Effector memory CD4-positive, alpha-beta T cell (primary cell): ENCODE measurements at places on chromosomes 3 and 15.

- H3K27me3 ChIP-seq = no peaks in the 10 kb centered on the region
- no peaks in the 10 kb centered on the region for H3K36me3 ChIP-seq
- DNase-seq = no peak
- H3K27ac ChIP-seq = no peak overlapping the region
- no peaks in the 10 kb centered on the region for H3K4me1 ChIP-seq
Observed at GRCh38 chr3:188720215-188720614, 451.6 kb upstream of the TPRG1 start.

DNA sequence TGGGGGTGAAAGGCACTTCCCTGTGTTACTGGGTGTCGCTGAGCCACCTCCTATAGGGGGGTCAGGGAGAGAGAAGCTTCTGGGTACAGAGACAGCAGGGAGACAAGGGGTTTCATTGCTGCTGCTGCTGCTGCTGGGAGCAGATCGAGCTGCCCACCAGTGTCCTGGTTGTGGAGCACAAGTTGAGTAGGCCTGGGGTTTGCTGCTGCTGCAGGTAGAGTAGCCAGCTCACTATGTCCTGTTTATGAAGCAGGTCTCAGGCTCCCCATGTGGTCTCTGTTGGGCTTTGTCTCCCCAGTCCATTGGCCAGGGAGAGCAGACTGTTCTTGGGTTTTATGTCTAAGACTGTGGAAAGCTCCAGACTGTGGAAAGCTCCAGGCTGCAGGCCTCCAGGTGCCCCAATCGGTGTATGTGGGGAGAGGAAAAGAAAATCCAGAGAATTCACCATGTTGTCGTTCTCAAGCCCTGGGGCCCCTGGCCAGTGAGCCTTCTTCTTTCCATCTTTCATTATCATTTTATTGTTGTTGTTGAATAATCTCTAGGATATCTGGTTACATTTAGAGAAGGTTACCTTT is 157.8 kb downstream of the ADAMTS17 start:
- H3K27me3 ChIP-seq = no peaks in the 10 kb centered on the region
- no peak overlapping the region for H3K4me3 ChIP-seq
- no peak for DNase-seq
- H3K4me1 ChIP-seq = no peaks in the 10 kb centered on the region
- no peaks in the 10 kb centered on the region for H3K36me3 ChIP-seq

DNA sequence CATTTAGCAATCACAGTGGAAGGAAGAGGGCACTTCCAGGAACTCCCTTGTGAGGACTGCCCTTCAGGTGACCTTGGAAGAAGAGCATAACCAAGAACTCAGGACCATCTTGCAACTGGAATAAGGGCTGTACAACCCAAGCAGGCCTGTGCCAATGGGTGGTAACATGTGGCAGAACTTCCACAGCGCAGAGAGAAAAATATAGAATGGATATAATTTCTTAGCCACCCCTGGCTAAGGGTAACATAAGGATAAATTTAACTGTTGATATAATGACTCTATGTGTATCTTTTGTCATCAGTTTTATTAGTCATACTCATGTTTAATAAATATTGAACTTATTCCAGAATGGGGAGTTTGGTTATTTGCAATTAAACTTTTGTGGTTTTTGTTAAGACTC is 13.4 kb upstream of the MFSD1 start:
- H3K4me1 ChIP-seq = no peaks in the 10 kb centered on the region
- DNase-seq = no peak
- no peak overlapping the region for H3K4me3 ChIP-seq
- no peak overlapping the region for H3K27ac ChIP-seq
- H3K27me3 ChIP-seq = no peaks in the 10 kb centered on the region

DNA sequence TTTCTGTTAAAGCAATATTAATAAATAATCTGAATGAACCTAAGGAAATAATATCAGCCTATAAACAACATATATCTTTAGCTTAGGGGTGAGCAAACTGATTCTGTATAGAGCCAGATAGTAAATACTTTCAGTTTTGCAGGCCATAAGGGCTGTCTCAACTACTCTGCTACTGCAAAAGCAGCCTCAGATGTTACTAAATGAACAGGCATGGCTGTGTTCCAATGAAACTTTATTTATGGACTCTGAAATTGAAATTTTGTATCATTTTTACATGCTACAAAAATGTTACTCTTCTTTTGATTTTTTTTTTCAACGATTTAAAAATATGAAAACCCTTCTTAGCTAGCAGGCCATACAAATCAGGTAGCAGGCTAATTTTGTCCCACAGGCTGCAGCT is 212.8 kb upstream of the PRICKLE2 start:
- DNase-seq = no peak
- no peaks in the 10 kb centered on the region for H3K4me1 ChIP-seq
- H3K36me3 ChIP-seq = no peaks in the 10 kb centered on the region
- no peak overlapping the region for H3K4me3 ChIP-seq
- no peaks in the 10 kb centered on the region for H3K27me3 ChIP-seq

DNA sequence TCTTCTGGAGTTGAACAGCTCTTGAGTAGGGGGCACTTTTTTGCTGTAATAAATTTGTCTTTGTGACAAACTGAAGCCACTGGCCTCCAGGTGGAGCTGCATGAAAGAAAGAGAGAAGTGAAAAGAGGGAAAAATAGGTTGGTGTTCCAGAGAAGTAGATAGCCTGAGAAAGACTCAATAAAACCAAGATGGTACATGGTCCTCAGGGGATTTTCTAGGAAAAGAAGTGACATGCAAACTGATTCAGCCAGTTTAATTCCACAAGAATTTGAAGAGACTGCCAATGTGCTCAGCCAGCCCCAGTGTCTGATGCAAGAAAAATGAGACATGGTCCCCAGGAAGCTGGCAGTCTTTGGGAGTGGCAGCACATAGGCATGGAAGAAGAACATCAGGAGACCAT is 152.7 kb downstream of the CD47 start:
- H3K4me3 ChIP-seq = no peak overlapping the region
- no peaks in the 10 kb centered on the region for H3K36me3 ChIP-seq
- no peak overlapping the region for H3K27ac ChIP-seq
- no peaks in the 10 kb centered on the region for H3K27me3 ChIP-seq

DNA sequence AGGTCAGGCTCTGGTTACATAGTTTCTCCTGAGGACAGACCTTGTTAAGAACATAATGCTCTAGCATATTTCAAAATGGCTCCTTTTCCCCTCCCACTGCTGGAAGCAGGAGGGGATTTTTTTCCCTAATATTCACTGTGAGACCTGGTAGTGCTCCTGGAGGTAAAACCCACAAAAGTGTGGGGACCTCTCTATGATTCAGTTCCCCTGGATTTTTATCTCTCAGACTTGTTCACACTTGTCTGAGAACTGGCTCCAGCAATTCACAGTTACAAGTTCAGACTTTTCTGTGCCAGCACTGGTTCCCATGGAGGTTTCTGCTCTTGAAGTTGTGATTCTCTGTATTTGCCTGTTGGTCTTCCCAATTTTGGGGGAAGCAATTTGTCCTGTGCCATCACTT is 36.3 kb upstream of the PCOLCE2 start:
- no peak overlapping the region for H3K4me3 ChIP-seq
- no peaks in the 10 kb centered on the region for H3K4me1 ChIP-seq
- H3K27me3 ChIP-seq = no peaks in the 10 kb centered on the region
- DNase-seq = no peak
- H3K36me3 ChIP-seq = no peaks in the 10 kb centered on the region
- no peak overlapping the region for H3K27ac ChIP-seq

DNA sequence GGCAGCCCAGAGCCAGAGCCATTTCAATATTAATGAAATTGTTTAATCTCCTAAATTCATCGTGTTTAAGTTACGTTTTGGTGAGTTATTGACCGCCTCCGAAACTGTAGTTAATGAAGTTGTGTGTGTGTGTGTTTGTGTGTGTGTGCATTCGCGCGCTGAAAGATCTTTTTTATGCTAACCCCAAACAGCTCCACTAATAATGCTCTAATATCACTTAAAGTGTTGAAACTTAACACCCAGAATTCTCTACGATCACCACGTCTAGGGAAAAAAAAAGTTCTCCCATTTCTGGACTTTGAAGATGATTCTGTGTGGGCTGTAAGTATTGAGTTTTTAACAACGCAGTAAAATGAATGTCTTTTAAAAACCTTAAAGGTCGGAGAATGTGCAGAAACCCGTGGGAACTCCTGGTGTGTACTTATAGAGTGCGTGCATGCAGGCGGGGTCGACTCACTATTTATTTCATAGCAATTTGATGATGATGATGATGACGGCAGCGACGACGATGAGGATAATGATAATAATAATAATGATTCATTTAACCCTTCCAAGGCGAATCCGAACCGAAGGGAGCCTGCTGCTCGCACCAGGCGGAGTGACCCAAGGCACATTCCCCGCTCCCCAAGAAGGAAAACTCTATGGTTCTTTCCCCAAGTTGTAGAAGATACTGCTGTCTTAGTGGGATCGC is 1.4 kb upstream of the FOXB1 start:
- no peak overlapping the region for H3K27ac ChIP-seq
- peaks cover 98% of the 10 kb centered on the region for H3K27me3 ChIP-seq
- no peak overlapping the region for H3K4me3 ChIP-seq
- DNase-seq = no peak

GRCh38 chr3:185988080-185988815 is 50.4 kb upstream of the TRA2B start:
- H3K27ac ChIP-seq = no peak overlapping the region
- H3K4me1 ChIP-seq = peaks cover 4% of the 10 kb centered on the region
- H3K4me3 ChIP-seq = no peak overlapping the region
- H3K27me3 ChIP-seq = peaks cover 5% of the 10 kb centered on the region
- no peak for DNase-seq

GRCh38 chr3:159502986-159503385 is 485.6 kb upstream of the IL12A start:
- H3K27ac ChIP-seq = no peak overlapping the region
- H3K27me3 ChIP-seq = no peaks in the 10 kb centered on the region
- H3K4me3 ChIP-seq = no peak overlapping the region

DNA sequence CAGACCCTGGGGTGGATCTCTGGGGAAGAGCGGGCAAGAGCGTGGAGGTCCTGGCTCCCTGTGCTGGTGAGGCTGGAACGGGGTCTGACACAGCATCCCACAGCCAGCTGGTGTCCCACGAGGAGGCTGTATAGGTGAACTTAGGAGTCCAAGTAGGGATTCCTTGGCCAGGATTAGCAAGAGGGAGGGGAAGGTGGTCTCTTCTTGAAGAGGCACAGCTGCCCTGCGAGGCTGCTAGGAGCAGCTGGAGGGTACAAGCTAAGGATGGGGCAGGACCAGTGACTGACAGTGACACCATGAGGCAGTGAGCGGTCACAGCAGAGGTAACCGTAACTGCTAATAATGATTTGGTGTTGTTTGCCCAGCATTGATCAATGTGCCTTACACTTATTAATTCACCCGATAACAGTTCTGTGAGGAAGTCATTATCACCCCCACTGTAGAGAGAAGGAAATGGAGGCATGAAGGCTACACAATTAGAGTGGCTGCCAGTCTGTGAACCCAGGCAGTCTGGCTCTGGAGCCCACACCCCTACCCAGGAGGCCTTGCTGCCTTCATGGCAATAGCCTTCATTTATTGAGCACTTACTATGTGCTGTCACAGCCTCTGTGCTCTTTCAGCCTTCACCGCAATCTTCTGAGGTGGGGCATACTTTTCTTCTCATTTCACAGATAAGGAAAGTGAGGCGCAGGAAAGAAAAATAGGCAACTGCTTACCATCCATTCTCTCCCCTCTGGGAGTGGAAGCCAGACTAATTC is 59.4 kb downstream of the TMEM44 start:
- H3K4me1 ChIP-seq = no peaks in the 10 kb centered on the region
- DNase-seq = no peak
- H3K36me3 ChIP-seq = no peaks in the 10 kb centered on the region
- no peak overlapping the region for H3K4me3 ChIP-seq
- peaks cover 7% of the 10 kb centered on the region for H3K27me3 ChIP-seq
- no peak overlapping the region for H3K27ac ChIP-seq

- H3K27me3 ChIP-seq = no peaks in the 10 kb centered on the region
- no peak overlapping the region for H3K4me3 ChIP-seq
- H3K4me1 ChIP-seq = no peaks in the 10 kb centered on the region
- H3K27ac ChIP-seq = no peak overlapping the region
- H3K36me3 ChIP-seq = no peaks in the 10 kb centered on the region
- DNase-seq = no peak
Observed at GRCh38 chr3:173958805-173959204, 561.3 kb downstream of the NLGN1 start.
